NCI-H226 (cell line): ENCODE measurements at places on chromosomes 3 and 15.

DNA sequence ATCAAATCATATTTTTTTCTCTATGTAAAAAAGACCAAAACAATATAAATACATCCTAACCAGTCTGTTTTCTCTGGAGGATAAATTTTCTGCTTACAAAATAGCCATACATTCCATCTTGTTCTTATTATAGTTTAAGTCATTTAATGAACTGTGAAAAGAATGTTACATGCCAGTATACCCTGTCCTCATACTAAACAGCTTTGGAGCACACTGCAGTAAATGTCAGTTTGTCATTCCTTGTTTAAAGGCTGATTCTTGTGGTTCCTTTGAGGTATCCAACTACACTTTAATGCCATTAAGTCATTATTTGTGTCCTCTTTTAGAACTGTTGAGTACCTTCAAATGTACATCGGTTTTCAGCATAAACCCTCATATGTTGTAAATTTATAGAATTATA lies 52.7 kb upstream of the DCBLD2 start:
- no peak for DNase-seq

- DNase-seq = no peak
These were observed 453 bp upstream of the CCDC14 start for GRCh38 chr3:123961508-123961856.

GRCh38 chr15:58738046-58738707 lies 11.3 kb downstream of the ADAM10 start:
- peak; percentile 68 for DNase-seq

DNA sequence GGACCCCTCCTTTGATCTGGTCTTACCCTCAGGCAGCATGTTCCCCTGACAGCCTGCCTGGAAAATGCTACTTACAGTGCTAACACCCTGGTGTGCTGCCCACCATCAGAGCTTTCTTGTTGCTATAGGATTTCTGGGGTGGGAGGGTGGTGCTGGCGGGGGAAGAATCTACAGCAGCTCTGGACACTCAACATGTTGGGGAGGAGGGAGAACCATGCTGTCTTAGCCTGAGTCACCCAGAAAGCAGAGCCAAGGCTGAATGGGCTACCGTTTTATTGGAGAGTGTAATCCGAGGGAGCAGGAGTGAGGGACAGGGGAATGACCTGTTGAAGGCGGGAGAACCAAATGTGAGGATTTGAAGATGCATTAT lies 45.6 kb downstream of the MFSD1 start:
- peak; percentile 13 for DNase-seq

DNA sequence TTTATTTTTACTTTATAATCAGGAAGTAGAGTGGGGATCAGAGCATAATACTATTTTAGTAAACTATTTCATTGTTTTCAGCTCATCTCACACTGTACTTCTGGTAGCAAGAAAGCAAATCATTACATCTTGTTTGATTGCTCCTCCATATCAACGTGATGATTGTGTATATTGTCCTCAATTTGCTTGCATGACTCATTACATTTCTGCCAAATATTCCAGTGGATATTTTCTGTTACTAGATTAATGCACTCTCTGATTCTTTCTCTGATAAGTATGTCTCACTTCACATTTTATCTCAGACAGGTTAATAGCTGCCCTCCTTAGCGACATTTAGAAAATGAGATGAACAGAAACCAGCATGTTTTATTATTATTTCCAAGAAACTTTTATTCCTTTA lies 1145.3 kb downstream of the OTOL1 start:
- DNase-seq = no peak

- DNase-seq = no peak
These were observed 14.7 kb downstream of the EDEM1 start for GRCh38 chr3:5202222-5202621.

DNA sequence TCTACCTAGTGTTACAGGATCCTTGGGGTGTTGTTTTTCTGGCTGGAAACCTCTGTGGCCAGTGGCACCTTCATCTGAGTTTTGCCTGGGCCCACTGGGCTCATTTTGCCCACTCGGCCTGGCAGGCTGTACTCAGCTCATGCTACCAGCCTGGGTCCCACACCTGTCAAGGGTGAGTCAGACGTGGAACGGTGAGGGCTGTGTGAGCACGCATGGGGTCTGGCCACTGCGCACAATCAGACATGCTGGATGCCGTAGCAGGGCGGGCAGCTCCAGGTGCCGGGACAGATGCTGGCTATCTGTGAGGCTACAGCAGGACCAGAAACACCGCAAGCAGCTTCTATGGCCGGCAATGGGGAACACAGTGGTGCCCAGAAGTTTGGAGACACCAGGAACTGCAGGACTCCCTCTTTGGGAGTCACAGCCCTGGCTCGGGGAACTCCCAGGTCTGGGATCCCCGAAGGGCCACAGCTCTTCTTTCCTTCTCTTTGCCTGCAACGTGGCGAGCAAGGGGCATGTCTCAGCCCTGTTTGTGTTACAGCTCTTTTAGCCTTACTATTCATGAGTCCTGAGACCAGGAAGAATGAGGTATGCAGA lies 35.9 kb upstream of the DNAJC13 start:
- DNase-seq = no peak
